NCI-H187 treated with DMSO at 0.1 percent for 48 hours (cell line): ENCODE measurements at places on chromosomes 12 and 14.
A peak's percentile ranks its signal among the peaks of the same experiment; 100 is the strongest.

DNA sequence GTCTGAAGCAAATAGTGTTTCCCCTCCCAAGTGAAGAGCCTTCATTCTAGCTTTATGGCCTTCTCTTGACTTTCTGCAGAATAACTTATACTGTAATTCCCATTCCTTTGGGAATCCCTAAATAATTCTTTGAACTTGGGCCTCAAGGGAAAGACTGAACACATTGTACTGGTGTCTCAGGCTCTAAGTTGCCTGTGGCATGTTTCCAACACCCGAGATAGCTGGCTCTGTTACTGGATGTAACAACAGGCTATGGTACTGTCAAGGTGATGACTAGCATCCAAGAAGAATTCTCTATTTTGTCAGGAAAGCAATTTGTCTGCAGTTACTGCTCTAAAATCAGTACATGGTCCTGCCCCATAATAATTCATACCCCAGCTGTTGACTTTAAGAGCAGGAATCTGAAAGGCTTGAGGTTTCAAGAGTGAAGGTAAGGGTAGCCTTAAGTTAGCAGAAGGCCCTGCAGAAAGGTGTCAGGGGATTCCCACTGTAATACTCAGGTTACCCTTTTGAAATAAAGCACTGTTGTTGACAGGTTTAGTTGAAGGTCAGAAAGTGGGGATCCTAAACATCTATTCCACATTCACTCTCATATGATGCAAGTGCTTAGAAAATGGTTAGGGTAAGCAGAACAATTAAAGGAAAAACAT is 5.2 kb downstream of the GPX2 start:
- DNase-seq, result no peak

DNA sequence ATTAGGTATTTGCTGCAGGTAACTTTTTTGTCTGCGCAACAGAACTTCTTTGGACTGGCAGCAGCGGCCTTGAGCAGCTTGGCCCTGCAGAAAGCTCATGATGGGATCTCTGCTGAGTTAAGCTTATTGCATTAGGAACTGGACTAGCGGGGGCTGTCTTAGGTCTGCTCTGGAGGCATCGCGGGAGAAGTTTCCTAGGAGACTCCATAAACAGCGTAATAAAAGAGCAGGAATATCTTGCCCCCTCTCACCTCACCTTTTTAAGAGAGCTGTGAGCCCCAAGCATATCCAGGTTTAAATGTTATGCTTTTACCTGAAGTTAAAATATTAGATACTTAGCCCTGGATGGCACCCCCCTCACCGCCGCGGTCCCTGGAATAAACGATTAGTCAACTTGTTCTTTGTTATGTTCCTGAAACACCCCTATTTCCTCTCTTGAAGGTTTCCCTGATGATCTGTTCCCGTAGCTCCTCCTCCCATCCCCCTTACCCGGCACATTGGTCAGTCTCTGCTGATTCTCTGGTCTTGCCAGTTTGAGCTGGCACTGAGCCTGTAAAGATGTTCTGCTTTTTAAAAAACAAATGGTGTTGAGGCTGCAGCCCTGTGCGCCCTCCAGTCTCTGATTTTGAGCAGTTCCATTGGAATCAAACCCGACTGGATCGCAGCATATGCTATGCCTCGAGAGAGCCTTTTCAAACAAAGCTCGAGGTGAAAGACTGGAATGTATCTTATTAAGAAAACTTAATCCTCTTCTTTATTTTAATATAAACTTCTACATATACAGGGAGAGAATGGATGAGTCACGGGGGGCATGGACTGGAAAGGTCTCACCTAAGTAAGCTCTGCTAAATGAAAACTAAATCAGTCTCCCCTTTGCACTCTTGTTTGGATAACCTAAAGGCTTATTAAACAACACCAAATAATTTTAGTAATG is 1.9 kb downstream of the MLXIP start:
- DNase-seq, result no peak

DNA sequence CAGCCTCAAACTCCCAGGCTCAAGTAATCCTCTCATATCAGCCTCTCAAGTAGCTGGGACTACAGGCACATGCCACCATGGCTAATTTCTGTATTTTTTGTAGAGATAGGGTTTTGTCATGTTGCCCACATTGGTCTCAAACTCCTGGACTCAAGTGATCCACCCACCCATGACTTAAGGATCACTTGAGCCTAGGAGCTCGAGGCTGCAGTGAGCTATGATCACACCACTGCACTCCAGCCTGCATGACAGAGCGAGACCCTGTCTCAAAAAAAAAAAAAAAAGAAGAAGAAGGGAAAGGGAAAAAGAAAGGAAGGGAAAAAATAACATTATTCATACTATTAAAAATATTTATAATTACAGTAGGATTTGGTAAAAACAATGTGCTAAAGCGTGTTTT is 19.2 kb downstream of the EPS8 start:
- DNase-seq, result no peak

GRCh38 chr12:124901003-124901402 is 13.4 kb downstream of the UBC start:
- no peak for DNase-seq

GRCh38 chr12:49557187-49557916 is 10.6 kb downstream of the MCRS1 start:
- no peak for DNase-seq

DNA sequence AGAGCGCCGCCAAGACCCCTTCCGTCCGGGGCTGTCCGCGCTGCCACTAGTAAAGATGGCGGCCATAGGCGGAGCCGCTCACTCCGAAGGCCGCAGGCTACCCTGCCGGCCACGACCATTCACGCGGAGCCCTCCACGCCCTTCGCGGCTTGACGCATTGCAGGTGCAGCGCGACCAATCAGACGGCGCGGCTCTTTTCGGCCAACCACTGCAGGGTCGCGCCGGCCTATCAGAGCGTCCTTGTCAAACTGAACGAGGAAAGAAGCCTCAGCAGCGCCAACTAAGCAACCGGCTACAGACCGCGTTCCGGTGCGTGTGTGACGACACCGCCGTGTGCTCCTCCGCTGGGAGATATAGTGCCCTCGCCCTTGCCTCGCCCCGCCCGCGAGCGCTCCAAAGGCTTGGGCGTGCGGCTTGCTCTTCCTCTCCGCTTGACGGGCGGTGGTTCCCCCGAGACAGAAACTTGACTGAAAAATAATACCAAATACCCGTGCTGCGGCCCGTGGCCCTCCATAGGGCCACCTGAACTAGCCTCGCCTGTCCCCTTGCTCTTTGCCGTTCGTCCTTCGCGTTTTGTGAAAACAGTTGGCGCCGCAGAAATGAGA is 13.6 kb upstream of the CALM1 start:
- DNase-seq, result peak; percentile 95

- DNase-seq, result no peak
These were observed 81.1 kb downstream of the PELI2 start for GRCh38 chr14:56199095-56199981.

DNA sequence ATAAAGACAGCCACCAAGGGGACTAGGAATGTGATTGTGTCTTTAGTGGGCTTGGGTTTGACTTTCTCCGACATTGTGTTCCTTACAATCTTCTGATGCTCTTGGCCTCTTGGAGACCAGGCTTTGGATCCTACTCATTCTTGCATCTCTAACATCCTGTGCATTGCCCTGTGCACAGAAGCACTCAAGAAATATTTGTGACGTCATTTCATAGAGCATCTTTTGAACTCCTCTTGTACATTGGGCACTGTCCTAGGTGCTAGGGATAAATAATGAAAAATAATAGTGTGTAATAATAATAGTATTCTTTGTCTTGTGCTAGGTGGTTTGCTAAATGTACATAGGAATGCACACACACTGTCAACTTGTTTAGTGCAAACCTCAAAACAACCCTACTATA is 108.8 kb upstream of the LHX5 start:
- no peak for DNase-seq

GRCh38 chr14:95841668-95842067 is 35.0 kb upstream of the TUNAR start:
- DNase-seq, result no peak

DNA sequence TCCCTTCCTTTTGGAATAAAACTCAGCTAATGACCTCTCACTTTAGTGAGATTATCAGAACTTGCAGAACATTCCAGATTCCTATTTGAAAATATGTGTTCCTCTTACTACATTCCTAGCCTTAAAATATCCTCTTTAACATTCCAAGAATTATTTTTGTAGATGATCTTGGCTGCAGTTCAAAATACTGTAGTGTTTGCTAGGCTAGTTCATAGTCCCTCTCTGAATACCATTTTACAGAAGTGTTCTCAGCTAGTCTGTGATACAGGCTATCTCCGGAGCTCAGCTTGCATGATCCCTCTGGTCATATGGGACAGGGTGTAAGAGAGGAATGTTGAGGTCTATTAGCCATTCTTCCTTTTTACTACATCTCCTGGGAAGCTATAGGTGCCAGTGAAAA is 17.6 kb upstream of the GPR33 start:
- no peak for DNase-seq

DNA sequence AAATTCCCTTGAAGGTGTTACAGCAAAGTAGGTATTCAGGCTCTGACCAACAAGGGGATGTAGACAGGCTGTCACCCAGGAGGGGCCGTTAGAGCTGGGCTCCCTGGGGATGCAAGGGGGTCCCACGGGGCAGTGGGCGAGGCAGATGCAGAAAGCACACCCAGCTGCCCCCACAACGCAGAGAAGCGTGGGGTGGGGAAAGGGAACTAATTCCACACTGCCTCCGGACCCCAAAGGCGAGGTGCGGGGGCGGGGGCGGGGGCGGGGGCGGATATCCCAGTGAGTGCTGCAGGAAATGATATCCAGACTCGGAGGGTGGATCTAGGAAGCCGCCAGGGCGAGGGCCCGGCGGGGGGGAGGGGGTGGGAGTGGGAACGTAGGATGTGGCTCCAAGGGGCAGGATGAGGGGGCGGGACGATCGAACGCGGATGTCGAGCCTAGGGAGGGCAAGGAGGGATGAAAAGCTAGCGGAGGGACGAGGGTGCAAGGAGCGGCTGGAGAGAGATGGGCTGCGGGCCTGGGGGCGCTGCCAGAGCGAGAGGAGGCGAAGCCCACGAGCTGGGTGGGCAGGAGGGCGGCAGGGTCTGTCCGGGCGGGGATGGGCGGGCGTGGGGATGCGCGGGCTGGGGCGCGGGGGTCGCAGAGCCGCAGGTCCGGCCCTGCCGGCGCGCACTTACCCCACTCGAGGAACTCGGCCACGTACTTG is 874 bp downstream of the CDC42BPB start:
- no peak for DNase-seq
